ENCODE measurements at places on chromosomes 1 and 21. TPM values are rescaled to one million over a fixed set of nuclear protein-coding genes. Genes with fewer than 3 reads are reported as not detected.

DNA sequence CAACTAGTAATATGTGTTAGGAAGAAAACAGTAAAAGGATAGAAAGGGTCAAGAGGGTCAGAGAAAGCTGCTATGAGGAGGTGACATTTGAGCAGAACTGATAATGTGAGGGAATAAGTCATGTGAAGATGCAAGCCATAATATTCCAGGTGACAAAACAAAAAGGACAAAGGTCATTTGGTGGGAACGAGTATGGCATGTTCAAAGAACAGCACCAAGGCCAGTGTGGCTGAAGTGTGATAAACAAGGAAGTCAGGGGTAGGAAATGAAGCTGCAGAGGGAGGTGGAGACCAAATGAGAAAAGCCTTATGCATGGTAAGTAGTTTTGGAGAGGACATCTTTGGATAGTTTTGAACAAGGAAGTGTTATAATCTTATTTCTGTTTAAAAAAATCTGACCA is 46.7 kb downstream of the LPGAT1 start:
- DNase-seq = no peak

The SYT14 gene
- not detected for total RNA-seq

DNA sequence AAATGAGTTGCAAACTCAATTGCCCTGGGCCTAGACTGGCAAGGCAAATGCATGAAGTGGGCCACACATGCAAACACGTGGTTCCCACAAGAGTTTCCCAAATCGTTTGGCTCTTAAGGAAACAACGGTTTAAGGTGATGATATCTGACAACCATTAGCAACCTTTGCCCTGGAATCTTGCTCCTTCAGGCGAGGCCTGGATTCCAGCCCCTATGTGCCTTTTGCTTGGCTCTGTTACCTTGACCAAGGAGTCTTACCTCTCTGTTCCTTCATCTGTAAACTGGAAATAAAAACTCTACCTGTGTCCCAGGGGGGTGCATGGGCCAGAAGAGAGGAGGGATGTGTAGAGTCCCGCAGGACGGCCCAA is 72.1 kb upstream of the CASZ1 start:
- no peak for DNase-seq

GRCh38 chr1:18284805-18285537 is 177.4 kb downstream of the IGSF21 start:
- DNase-seq = no peak

All from left ventricle myocardium inferior (tissue), 1 donor.